NCI-H1694 (cell line): ENCODE measurements at places on chromosomes 5 and 9.

GRCh38 chr5:152549709-152550108 is 144.6 kb upstream of the NMUR2 start:
- DNase-seq, result no peak

DNA sequence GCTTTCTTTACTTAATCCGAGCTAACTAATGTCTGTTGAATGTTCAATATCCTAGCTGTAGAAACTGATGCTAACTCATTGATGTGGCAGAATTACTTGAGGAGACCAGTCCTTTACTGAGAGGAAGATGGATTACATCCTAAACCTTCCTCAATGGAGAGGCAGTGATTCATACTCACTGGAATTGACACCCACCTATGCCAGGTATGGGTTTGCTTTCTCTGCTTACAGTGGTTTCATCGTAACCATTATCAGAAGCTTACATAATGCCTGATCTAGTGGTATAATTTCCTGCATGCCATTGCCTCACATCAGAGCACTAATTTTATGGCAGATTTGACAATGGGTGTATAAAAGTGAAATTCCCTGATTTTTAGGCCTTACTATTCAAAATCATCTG is 384.7 kb downstream of the ANXA1 start:
- DNase-seq, result no peak

DNA sequence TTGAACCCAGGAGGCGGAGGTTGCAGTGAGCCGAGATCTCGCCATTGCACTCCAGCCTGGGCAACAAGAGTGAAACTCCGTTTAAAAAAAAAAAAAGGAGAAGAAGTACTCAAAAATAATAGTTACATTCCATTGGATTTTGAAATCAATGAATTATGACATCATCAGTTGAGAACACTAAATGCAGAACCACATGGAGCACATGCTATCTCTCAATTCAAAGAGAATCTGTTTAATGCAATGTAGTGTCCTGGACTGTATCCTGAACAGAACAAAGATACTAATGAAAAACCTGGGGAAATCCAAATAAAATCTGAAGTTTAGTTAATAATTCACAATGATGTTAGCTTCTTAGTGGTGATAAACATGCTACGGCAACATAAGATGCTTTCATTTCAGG is 20.3 kb downstream of the CDC14B start:
- DNase-seq, result no peak

DNA sequence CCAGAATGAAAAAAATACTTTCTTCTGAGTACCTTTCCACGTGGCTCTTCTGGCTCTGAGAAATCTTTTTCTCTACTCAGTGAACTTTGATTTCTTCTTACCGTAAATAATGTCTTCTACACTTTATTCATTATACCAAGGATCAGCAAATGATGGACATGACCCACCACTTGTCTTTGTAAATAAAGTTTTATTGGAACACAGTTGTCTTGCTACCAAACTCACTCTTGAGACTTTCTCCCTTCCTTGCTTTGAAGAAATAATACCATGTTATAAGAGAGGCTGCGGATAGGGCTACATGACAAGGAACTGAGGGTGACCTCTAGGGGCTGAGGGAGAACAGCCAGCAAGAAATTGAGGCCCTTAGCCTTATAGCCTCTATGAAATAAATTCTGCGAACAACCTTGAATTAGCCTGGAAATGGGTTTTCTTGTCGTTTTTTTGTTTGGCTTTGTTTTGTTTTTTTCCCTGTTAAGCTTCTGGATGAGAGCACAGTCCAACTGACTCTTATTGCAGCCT is 212.5 kb downstream of the COMMD10 start:
- DNase-seq, result no peak

DNA sequence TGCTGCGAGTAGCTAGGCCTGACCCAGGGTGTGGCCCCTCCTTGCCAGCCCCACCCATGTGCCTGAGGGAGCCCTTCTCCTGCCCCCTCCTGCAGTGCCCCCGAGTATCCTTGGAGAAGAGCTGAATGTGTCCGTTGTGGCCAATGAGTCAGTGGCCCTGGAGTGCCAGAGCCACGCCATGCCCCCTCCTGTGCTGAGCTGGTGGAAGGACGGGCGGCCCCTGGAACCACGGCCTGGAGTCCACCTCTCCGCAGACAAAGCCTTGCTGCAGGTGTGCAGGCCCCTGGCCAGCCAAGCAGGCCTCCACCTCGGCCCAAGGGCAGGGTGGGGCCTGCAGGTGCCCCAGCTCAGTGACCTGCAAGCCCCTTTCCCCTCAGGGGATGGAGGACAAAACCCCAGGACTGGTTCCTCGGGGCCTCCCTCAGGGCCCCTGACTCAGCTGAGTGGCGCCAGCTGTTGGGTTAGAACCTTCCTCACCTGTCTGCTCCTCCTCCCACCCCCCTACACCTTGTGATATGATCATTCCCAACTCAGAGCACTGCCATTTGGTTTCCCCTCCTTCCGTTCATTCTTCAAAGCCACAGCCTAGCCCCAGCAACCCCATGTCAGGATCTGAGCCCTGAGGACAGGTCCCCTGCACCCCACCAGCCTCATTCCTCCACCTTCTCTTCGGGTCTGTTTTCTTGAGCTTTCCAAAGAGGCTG is 80.0 kb upstream of the ASS1 start:
- DNase-seq, result no peak

DNA sequence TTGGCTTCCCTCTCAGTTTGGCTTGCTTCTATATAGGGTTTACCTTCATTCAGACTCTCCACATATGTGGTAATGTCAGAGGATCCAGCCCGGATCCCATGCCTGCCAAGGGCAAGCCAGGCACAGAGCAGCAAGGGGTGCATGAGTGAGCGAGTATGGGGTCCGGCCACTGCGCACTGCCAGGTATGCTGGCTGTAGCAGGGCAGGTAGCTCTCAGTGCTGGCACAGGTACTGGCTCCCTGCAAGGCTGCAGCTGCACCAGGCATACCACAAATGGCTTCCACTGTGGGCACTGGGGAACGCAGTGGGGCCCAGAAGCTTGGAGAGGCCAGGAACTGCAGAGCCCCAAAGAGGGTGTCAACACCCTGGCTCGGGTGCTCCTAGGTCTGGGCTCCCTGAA is 86.2 kb downstream of the GIN1 start:
- no peak for DNase-seq

DNA sequence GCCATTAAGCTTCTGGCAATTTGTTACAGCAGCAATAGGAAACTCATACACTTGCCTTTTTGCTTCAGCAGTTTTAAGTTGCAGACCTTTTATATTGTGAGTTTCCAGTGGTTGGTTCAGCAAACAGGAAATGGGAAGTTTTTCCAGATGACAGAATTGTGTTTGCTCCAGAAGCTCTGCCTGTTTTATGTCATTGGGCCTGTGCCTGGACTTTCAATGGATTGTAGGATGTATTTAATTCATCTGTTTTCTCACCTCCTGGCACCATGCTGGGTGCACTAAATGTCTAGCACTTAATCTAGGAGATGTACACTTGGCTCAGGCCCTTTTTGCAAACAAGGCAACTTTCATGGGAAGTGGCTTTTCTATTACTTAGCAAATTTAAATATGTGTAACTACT is 100.4 kb upstream of the CLINT1 start:
- DNase-seq, result no peak
